Lung (tissue), 17 donors: ENCODE measurements at places on chromosomes 1 and 21. TPM values are rescaled to one million over a fixed set of nuclear protein-coding genes. Genes with fewer than 3 reads are reported as not detected.

GRCh38 chr1:215005656-215006345, 76.7 kb upstream of the KCNK2 start:
- DNase-seq: no peak
- no peaks in the 10 kb centered on the region for H3K27me3 ChIP-seq
- H3K4me3 ChIP-seq: no peak overlapping the region

- H3K4me3 ChIP-seq: no peak overlapping the region
- H3K27ac ChIP-seq: no peak overlapping the region
- H3K27me3 ChIP-seq: no peaks in the 10 kb centered on the region
- DNase-seq: no peak
- no peaks in the 10 kb centered on the region for H3K36me3 ChIP-seq
- peaks cover 14% of the 10 kb centered on the region for H3K4me1 ChIP-seq
Observed at GRCh38 chr1:163165119-163165518, 37.6 kb downstream of the RGS5 start.

DNA sequence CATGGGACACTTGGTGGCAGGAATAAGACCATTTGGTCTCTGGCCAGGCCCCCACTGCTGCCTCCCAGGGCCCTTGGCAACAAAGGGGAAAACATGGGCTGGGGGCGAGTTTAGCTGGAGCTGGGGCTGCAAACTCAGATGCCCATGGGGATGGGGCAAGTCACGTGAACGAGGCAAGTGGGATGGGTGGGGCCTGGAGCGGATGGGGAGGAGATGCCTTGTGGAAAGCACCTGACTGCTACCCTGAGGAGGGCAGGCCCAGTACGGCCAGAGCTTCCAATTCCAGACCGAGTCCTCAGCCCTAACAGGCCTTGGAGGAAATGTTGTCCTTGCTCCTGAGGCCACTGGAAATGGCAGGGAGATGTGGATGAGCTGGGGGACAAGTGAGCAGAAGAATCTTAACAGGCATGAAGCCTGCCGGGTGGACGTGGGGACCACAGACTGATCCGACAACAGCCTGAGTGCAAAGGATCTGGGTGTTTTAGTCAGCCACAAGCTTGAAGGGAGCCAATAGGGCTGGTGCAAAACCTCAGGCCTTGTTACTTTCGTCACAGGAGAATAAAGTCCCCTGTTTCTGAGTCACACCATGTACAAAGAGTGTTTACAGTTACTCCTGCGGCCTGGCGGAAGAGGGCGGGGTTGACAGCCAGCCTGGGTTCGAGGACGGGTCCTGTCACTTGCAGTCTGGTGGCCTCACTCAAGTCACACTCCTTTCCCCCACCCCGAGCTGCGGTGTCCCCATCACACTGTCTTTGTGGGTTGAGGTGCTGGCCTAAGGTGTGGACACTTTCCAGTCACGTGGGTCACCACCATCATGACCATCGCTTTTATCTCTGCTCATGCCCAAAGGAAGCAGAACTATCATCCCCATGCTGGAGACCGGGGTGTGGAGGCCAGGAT, 19.1 kb downstream of the RUNX3 start:
- H3K27me3 ChIP-seq: no peaks in the 10 kb centered on the region
- no peak overlapping the region for H3K4me3 ChIP-seq
- no peaks in the 10 kb centered on the region for H3K36me3 ChIP-seq
- peaks cover 21% of the 10 kb centered on the region for H3K4me1 ChIP-seq

DNA sequence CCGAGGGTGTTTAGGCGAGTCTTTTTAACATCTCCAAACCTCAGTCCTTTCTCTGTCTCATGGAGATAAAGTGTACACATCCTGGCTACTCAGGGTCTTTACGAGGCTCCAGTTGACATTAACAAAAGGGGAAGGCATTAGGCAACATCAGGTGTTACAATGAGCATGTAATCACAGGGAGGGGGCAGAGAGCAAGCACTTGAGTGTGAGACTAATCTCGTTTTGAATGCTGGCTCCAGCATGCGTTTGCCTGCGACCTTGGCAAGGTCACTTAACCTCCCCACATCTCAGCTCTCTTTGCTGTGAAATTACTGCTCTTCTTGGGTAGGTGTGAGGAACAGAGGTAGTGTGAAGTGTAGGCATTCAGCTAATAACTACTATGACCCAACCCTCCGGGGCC, 3.1 kb downstream of the TNNT2 start:
- no peak overlapping the region for H3K27ac ChIP-seq
- DNase-seq: no peak
- no peaks in the 10 kb centered on the region for H3K27me3 ChIP-seq

DNA sequence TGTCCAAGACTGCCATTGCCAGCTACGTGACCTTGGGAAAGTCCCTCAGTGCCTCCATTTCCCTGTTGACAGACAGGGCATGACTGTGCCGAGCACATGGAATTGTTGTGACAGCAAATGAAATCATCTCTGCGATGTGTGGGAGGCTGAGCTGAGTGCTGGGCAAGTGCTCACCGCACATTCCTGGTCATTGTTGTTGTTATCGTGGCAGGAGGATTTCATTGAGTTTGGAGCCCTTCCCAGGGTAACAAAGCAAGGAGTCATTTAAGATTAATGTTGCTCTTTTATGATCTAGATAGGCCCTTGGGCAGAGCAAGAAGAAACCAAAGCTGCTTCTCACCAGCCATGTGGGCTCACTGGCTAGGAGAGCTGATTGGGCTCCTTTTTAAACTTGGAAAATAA, 39.6 kb upstream of the ITPKB start:
- H3K36me3 ChIP-seq: no peaks in the 10 kb centered on the region
- no peak overlapping the region for H3K27ac ChIP-seq
- H3K4me1 ChIP-seq: no peaks in the 10 kb centered on the region

DNA sequence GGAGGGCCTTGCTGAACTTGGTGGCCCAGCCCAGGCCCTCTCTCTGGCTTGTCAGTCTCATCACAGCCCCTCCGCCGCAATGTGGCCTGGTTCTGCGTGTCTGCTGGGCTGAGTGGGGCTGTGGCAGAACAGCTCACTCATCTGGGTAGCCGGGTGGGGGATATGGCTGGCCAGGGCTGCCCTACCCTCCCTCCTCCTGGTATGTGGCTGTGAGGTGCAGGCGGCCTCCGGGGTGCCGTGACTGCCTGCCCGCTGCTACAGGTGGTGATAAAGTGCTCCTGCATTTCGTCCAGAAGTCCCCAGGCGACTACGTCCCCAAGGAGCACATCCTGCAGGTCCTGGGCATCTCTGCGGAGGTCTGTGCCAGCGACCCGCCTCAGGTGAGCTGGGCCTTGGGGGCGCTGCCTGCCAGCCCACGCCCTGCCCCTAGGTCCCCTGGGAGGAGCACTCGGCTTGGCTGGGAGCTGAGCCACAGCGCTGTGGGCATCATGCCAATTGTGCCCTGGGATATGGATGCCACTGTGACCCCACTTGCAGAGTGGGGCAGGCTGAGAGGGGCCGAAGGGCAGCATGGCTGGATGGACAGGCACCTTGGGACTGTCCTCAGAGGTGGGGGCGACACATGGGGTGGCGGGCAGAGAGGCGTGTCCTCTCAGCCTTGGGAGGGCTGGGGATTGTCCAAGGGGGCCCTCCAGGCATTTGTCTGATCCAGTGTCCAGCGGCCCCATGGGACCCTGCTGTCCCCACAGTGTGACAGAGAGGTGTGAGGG, 2.3 kb downstream of the PRXL2B start:
- no peaks in the 10 kb centered on the region for H3K36me3 ChIP-seq
- DNase-seq: no peak
- H3K27ac ChIP-seq: no peak overlapping the region

- no peaks in the 10 kb centered on the region for H3K36me3 ChIP-seq
- no peak overlapping the region for H3K27ac ChIP-seq
Observed at GRCh38 chr1:168825820-168826219, 96.8 kb upstream of the DPT start.

DNA sequence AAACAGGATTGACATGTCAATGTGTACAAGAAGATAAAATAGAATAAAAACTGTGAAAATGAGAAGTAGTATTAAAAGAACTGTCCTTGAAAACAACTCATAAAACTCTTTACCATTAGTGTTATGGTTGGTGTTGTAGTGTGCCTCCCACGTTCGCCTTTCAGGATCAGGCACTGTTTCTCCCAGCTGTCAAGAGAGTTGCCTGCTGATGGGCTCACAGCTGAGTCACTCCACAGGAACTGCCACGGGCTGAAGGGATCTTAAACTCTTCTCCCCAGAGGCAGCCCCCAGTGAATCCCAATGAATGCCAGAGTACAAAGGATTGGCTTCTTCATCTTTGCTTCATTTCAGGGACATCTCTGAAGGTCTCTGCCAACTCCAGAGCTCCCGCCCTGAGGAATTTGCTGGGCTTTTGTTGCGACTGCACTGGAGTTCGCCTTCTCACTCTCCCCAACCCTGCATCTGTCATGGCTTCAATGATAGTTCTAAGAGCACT, 119.6 kb downstream of the ADGRL2 start:
- no peaks in the 10 kb centered on the region for H3K27me3 ChIP-seq
- peaks cover 6% of the 10 kb centered on the region for H3K4me1 ChIP-seq
- peak overlapping the region; percentile 40 for H3K27ac ChIP-seq

Gene TESK2
- polyA plus RNA-seq: 3.6 TPM

Gene NFASC
- 1.8 TPM for polyA plus RNA-seq
